ENCODE measurements at places on chromosomes 5 and 9.

- H3K4me1 ChIP-seq = no peaks in the 10 kb centered on the region
- no peak for DNase-seq
- H3K36me3 ChIP-seq = no peaks in the 10 kb centered on the region
- H3K27me3 ChIP-seq = no peaks in the 10 kb centered on the region
Measured at GRCh38 chr9:85443190-85443598, 298.6 kb downstream of the AGTPBP1 start.

DNA sequence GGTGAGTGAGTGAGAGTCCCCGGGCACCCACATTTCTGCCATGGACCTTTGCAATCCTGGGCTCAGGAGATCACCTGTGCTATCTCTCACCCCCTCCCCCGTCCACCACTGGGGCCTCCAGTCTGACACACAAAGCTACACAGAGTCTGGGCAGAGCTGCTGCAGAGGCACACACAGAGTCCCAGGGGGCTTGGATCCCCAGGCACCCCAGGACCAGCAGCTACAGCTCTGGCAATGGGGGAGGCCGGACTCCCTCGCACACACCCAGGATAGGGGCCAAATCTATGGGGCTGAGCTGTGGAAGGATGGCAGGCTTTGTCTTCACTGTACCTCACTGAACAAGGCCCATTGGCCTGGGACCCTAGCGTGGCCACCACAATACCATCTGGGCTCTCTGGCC, 328.8 kb downstream of the MAN2A1 start:
- no peak overlapping the region for H3K4me3 ChIP-seq
- H3K27ac ChIP-seq = no peak overlapping the region
- DNase-seq = no peak
- no peaks in the 10 kb centered on the region for H3K4me1 ChIP-seq
- no peaks in the 10 kb centered on the region for H3K36me3 ChIP-seq
- H3K27me3 ChIP-seq = no peaks in the 10 kb centered on the region

DNA sequence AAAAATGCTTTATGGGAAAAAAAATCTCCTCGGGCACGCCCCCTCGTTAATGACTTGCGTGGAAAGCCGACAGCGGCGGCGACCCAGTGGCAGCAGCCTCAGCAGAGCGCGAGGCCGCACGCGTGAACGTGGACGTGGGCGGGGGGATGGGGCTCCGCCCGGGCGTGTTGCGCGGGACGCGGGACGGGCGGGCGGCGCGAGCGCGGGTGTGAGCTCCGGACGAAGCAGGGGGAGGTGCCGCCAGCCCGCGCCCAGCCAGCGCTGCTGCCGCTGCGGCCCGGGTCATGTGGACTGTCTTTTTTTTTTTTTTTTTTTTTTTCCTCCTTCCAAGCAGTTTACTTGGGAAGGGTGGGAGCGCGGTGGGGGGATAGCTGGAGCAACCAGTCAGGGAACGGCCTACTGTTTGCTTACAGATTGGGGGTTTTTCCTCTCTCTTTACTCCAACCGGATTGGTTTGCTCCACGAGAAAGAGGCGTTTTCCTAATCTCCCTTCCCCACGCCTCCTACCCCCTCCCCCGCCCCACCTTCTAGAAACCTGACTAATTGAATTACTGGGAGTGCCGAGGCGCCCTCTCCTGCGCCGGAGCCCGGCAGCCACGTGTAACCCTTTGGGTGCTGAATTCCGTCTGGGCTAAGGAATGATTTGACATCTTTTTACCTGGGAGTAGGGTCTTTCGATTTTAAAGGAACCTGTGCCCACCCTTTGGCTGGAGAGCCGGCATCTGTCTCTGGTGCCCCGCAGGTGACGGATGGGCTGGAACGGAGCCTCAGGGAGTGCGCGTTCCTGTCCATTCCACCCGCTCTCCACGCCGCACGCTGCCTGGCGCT, 1.7 kb upstream of the EFNA5 start:
- no peaks in the 10 kb centered on the region for H3K27me3 ChIP-seq
- peak overlapping the region; percentile 91 for H3K27ac ChIP-seq
- H3K4me1 ChIP-seq = peaks cover 20% of the 10 kb centered on the region
- peak overlapping the region; percentile 39 for H3K4me3 ChIP-seq

DNA sequence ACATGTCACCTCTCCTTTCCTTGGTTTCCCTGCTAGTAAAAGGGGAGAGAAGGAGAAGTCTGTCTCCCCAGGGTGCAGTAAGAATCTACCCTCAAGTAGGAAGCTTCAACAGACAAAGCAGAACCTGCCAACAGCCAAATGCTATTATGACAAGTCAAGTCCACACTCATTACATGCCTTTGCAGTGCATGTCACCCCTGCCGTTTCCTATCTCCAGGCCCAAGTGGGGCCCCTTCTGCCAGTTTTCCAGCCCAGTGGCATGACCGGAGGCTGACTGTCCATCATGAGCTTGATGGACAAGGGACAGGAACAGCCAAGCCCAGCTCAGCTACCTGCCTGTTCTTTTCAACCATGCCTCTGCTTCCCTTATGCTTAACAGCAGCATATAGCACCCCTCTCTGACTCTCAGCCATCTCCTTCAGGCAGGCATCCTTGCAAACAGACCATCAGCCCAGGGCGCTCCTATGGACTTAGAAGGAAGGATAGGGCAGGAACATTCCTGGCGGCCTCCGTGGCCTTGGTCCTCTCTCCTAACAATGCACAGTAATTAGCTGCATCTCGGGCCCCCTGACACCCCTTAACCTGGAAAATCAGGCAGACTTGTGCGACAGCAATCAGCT, 107.2 kb upstream of the RAD23B start:
- H3K4me3 ChIP-seq = no peak overlapping the region
- H3K4me1 ChIP-seq = no peaks in the 10 kb centered on the region

DNA sequence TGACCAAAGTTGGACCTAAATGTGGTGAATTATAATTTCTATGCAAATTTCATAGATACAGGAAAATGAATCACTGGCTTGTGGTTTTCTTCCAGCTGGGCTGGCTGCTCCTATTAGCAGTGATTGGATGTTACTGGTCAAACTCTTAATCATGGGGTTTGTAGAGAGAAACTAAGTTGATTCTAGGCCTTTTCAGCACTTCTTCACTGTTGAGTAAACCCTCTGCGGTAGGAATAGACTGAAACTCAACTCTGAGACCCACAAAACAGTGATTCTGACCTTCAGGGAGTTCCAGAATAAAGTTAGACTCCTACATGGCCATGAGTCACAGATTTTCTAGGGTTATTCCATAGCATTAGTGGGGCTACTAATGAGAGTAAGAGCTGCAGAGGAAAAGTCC, 47.9 kb upstream of the FKTN start:
- H3K27me3 ChIP-seq = no peaks in the 10 kb centered on the region
- H3K36me3 ChIP-seq = no peaks in the 10 kb centered on the region
- H3K4me1 ChIP-seq = no peaks in the 10 kb centered on the region
- H3K4me3 ChIP-seq = no peak overlapping the region
- no peak overlapping the region for H3K27ac ChIP-seq

GRCh38 chr5:150321784-150322183, 19.1 kb upstream of the ARSI start:
- no peak overlapping the region for H3K27ac ChIP-seq
- no peak overlapping the region for H3K4me3 ChIP-seq
- H3K36me3 ChIP-seq = no peaks in the 10 kb centered on the region
- H3K4me1 ChIP-seq = peaks cover 37% of the 10 kb centered on the region

DNA sequence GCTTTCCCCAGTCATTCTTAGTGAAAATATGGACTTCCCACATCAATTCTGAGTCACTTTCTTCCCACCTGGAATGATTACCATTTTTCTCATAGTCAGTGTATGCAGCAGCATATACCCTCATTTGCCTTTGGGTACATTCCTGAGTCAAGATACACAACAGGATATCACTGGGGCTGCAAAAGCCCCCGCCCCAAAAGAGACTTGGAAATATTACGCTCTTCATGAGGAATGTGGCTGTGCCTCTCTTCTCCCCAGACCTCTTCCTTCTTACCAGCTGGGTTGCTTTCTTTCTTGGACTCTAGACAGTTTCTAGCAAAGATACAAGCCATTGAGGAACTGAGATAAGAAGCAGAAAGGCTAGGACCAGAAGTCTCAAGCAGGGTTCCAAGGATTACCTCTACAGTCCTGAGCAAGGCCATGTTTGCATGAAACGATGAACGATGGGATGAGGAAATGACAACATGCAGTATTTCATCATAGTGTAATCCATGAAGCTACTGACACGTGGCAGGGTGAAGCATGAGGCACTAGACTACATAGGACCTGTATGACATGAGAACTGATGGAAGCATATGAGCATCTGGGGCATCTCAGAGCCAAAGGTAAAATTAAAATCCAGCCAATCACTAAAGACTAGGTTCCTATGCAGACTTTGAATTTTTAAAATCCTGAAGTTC, 218.1 kb downstream of the RAB3C start:
- DNase-seq = no peak
- H3K27me3 ChIP-seq = no peaks in the 10 kb centered on the region
- H3K4me1 ChIP-seq = no peaks in the 10 kb centered on the region
- H3K4me3 ChIP-seq = no peak overlapping the region
- no peaks in the 10 kb centered on the region for H3K36me3 ChIP-seq

DNA sequence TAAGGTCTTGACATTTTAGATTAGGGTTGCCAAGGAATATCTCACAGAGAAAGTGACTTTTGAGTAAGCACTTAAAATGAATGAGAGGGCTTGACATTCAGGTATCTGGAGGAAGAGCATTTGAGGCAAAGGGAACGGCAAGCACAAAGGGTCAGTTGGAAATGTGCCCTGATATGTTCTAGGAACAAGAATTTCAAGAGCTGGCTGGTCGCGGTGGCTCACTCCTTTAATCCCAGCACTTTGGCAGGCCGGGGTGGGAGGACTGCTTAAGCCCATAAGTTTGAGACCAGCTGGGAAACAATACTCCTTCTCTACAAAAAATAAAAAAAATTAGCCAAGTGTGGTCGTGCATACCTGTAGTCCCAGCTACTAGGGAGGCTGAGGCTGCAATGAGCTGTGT, 16.5 kb downstream of the KIAA1958 start:
- H3K27me3 ChIP-seq = no peaks in the 10 kb centered on the region
- peaks cover 13% of the 10 kb centered on the region for H3K4me1 ChIP-seq
- no peak overlapping the region for H3K27ac ChIP-seq
- H3K4me3 ChIP-seq = no peak overlapping the region
- no peak for DNase-seq

DNA sequence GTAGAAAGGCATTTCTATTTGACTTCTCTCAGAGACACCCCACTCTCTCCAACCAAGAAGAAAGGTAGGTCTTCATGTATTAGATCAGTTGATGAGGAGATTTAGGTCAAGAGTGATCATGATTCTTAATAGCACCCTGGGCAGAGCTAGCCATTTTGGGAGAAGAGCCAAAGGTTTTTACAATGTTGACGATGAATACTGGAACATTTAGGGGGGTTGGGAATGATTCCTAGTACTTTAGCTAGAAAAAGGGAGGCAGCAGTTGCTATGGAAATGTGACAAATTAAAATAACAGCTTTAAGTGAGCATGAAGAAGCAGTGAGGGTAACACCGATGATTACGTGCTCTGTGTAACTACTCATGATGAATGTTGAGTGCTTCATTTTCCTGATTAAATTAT, 9.5 kb upstream of the RPS23 start:
- H3K4me3 ChIP-seq = no peak overlapping the region
- H3K36me3 ChIP-seq = no peaks in the 10 kb centered on the region
- DNase-seq = no peak
- no peak overlapping the region for H3K27ac ChIP-seq
- no peaks in the 10 kb centered on the region for H3K4me1 ChIP-seq
- no peaks in the 10 kb centered on the region for H3K27me3 ChIP-seq

DNA sequence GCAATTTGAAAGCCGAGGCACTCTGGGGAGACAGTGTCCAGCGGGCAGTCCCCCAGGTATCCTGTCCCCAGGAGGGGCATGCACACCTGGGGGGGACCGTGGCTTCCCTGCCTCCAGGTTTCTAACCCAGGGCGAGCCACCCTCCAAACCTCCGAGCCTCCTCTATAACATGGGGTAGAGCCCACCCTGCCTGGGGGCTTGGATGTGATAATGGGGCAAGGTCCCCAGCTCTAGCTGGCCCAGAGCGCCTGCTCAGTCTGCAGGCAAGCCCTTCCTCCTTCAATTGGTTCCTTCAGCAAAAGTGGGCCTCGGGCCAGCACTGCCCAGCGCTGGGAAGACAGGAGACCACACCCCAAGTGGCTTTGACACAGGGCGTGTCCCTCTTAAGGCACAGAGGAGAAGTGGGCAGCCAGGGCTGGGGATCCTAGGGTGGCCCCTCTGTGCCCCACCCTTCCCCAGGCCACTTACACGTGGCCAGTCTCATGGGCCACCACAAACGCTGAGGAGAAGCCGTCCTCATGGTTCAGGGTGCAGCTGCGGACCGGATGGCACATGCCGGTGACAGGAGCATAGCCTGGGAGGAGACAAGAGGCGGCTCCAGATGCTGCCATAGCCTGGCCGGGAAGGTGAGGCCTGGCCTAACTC, 94.3 kb downstream of the ZNF354C start:
- DNase-seq = no peak
- H3K27ac ChIP-seq = no peak overlapping the region
- H3K4me1 ChIP-seq = no peaks in the 10 kb centered on the region
- H3K27me3 ChIP-seq = no peaks in the 10 kb centered on the region
- no peaks in the 10 kb centered on the region for H3K36me3 ChIP-seq

DNA sequence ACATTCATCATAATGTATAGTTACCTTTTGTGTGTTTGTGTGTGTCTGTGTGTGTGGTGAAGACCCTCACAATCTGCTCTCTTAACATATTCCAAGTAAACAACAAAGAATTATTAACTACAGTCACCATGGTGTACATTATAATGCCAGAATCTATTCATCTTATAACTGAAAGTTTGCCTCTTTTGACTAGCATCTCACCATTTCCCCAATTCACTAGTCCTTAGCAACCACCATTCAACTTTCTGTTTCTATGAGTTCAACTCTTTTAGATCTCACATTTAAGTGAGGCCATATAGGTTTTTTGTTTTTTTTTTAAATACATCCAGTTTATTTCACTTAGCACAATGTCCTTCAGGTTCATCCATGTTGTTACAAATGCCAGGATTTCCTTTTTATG, 83.6 kb downstream of the SMC2 start:
- no peak for DNase-seq
- H3K36me3 ChIP-seq = no peaks in the 10 kb centered on the region
- H3K27ac ChIP-seq = no peak overlapping the region
- no peaks in the 10 kb centered on the region for H3K27me3 ChIP-seq
- no peaks in the 10 kb centered on the region for H3K4me1 ChIP-seq

- no peak overlapping the region for H3K4me3 ChIP-seq
- peak overlapping the region; percentile 90 for H3K27ac ChIP-seq
- DNase-seq = no peak
- no peaks in the 10 kb centered on the region for H3K36me3 ChIP-seq
- peaks cover 75% of the 10 kb centered on the region for H3K4me1 ChIP-seq
Measured at GRCh38 chr9:136567651-136568287, 21.9 kb upstream of the NOTCH1 start.

- H3K36me3 ChIP-seq = no peaks in the 10 kb centered on the region
- DNase-seq = no peak
- no peaks in the 10 kb centered on the region for H3K4me1 ChIP-seq
- no peak overlapping the region for H3K27ac ChIP-seq
- H3K27me3 ChIP-seq = no peaks in the 10 kb centered on the region
Measured at GRCh38 chr9:18319918-18320445, 154.0 kb upstream of the ADAMTSL1 start.

GRCh38 chr5:165574100-165574499, 2068.7 kb downstream of the MAT2B start:
- H3K27me3 ChIP-seq = no peaks in the 10 kb centered on the region
- H3K4me1 ChIP-seq = no peaks in the 10 kb centered on the region

GRCh38 chr5:140189977-140190871, 15.2 kb downstream of the CYSTM1 start:
- DNase-seq = no peak
- H3K36me3 ChIP-seq = no peaks in the 10 kb centered on the region
- no peaks in the 10 kb centered on the region for H3K4me1 ChIP-seq
- no peaks in the 10 kb centered on the region for H3K27me3 ChIP-seq

GRCh38 chr9:110820381-110820780, 151.8 kb downstream of the MUSK start:
- no peak overlapping the region for H3K27ac ChIP-seq
- H3K27me3 ChIP-seq = no peaks in the 10 kb centered on the region
- H3K4me3 ChIP-seq = no peak overlapping the region
- no peaks in the 10 kb centered on the region for H3K36me3 ChIP-seq
- H3K4me1 ChIP-seq = no peaks in the 10 kb centered on the region

Measured in vagina (tissue), 2 donors.